ENCODE measurements at places on chromosomes 5 and 9.

- no peak for DNase-seq
Measured at GRCh38 chr5:179149278-179149677, 89.1 kb downstream of the ZNF354C start.

GRCh38 chr5:136314302-136314701 lies 51.0 kb downstream of the TRPC7 start:
- DNase-seq = no peak

DNA sequence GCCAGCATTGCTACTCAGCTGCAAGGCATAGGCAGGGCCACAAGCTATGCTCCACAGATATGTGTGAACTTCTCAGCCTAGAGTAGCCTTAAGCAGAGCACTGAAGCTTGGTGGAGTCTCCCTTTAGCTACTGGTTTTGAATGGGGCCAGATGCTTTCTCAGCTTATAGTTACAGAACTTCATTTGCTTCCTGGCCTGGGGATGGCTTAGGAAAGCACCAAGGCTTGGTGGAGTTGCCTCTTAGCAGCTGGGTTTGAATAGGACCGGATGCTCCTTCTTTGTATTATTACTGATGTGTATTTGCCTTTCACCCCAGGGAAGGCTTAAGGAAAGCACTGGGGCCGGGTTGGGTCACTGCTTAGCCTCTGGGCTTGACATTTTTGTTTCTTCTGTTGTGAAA lies 497.8 kb upstream of the SEMA6A start:
- no peak for DNase-seq

- no peak for DNase-seq
Measured at GRCh38 chr9:20662156-20662555, 21.9 kb upstream of the FOCAD start.

DNA sequence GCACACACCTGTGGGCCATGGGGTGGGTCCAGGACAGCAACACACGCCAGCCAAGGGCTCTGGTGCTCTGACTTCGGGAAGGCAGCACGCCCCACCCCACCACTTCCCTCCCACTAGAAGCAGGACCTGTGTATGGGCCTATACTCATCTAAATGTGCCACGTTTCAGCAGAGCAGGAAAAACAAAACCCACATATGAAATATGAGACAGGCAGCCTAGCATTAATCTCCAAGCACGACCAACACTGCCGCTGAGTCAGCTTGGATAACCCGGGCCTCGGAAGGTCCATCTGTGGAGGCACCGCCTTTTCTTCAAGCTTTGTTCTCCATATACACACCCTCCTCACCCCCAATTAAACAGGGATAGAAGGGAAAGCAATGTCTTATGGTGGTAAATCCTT lies 203.1 kb downstream of the ROR2 start:
- no peak for DNase-seq

GRCh38 chr9:119951090-119951489 lies 581.9 kb upstream of the BRINP1 start:
- no peak for DNase-seq

DNA sequence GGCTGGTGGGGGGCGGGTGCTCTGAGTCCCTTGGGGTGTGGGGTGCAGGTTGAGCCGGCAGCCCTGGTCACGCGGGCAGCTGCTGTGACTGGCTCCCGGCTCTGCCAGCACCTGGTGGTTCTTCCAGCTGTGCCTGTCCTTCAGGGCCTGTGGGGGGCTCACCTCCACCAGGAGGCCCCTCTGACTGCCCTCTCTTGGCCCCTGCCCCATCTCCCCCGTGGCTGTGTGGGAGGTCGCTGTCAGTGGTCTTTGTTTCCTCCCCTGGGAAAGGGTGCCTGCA lies 3.3 kb downstream of the RXRA start:
- no peak for DNase-seq

DNA sequence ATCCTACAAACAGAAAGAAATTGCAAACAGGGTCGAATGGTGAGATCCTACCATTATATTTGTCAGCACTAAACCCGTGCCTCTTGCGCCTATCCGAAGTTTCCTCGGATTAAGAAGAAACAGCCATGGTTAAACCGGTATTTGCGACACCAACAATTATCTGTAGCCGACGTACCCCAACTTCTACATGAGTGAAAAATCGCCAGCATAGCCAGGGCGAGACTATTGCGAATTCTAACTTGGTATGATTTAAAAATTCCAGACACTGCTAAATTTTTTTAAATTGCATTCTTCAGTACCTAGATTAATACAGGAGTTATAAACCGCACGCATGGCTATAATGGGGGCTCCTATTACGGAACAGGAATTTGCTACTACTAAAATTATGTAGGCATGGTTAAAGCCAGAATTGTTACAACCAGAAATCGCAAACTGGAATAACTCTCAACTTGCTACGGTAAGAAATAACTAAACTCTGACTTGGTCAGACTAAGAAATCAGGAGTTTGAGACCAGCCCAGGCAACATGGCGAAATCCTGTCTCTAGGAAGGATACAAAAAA lies 25.3 kb upstream of the ANXA2R start:
- no peak for DNase-seq

DNA sequence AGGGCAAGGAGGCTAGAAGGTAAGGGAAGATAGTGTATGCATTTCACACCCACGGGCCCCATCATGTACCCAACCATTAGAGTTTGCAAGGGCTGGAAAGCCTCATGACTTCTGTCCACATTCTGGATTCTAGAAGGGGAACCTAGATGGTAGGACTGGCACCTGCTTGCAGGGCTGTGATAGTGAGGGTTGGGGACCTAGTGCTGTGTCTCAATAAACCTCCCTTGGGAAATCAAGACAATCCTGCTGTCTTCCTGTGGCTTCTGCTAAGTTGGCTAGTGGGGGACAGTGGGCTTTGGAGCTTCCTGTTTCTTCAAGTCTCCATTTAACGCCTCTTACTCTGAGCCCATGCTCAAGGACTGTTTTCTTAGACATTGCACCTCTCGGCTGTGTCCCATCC lies 43.6 kb upstream of the SYNPO start:
- DNase-seq = no peak

DNA sequence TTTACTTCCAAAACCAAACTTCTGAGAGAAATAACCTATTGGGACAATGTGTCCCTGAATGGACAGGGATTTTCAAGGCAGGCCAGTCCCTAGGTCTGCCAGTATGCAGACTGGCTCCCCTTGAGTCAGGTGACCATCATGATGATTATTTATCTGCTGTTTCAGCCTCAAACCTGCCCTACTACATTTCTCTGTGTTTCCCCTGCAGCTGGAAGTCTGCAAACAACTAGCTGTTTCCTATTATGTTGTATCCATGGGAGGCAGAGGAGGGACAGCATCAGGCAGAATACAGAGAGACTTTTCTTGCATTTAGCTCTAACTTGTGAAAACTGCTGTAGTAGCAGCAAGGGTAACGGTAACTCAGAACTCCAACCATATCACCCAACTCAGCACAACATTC lies 36.2 kb upstream of the IFNK start:
- DNase-seq = no peak

DNA sequence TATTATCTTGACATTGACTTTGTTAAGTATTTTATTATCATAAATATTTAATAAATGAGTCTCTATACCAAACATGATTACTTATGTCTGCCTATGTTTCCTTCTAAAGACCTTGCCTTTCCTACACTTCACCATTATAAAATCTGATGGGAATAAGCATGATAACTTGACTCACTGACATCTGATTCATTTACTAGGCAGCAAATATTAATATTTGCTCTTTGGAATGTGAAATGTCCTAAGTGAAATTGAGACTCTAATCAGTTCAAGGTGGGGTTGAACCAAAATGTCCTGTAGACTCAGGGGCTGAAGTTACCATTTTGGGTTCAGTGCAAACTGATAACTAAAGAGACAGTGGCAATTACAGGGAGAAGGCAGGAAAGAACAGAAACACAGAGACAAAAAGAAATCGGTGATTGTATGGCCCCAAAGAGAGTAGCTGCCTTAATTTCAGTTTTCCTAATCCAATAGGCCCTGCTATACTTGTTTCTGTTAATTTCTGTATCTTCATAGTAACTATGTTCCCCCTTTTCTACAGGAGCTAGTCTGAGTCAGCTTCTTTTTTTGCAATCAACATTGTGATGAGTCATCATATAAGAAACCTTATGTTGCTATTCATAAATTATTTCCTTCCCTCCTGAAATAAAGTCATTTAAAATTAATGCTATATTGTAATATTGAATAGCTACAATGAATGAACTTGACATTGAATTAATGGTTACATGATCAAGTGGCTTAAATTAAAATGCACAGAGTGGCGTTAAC lies 296.8 kb downstream of the PDE4D start:
- no peak for DNase-seq

GRCh38 chr9:14441976-14442651 lies 128.2 kb upstream of the NFIB start:
- DNase-seq = no peak

DNA sequence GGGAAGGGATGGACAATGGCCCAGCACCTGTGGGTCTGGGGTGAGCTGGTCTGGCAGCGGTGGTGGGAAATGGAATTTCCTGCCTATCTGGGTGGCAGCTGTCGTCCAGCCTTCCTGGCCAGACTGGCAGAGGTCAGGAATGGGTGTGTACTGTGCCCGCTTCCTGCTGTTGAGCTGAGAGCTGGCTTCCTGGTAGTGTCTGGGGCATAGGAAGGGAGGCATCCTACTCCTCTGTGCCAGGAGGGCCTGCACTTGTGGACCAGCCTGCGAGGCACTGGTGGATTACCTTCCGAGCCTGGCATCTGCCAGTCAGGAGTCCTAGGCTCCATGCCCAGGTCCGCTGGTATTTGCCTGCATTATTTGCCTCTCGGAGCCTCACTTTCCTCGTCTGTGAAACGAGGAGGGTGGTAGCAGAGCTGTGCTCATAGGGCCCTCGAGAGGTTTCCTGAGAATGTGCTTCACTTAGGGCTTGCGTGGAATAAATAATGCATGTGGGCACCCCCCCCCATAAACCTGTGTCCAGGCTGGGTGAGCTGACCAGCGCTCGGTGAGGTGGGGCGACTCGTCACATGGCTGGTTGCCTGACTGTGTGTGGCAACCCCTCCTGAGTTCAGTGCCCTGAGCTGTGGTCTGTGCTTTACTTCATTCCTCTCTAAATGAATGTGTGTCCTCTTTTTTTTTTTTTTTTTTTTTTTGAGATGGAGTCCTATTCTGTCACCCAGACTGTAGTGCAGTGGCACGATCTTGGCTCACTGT lies 47.7 kb downstream of the HMCN2 start:
- no peak for DNase-seq

DNA sequence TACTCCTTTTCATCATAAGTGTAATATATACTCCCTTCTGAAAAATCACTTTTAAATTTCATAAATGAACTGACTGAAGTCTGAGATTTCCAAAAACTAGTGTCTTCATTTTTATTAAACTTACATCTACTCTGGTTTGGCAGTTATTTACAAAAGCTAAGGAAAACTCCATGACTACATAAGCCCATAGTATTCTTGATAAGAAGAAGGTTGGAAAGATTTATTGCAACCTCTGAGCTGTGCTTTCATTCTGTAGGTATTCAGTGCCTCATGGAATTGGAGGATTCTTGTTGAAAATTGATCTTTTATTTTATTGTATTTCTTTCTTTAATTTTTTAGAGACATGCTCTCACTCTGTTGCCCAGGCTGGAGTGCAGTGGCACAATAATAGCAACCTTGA lies 41.7 kb downstream of the GNAQ start:
- DNase-seq = no peak

GRCh38 chr9:131697097-131697496 lies 42.8 kb downstream of the RAPGEF1 start:
- no peak for DNase-seq

DNA sequence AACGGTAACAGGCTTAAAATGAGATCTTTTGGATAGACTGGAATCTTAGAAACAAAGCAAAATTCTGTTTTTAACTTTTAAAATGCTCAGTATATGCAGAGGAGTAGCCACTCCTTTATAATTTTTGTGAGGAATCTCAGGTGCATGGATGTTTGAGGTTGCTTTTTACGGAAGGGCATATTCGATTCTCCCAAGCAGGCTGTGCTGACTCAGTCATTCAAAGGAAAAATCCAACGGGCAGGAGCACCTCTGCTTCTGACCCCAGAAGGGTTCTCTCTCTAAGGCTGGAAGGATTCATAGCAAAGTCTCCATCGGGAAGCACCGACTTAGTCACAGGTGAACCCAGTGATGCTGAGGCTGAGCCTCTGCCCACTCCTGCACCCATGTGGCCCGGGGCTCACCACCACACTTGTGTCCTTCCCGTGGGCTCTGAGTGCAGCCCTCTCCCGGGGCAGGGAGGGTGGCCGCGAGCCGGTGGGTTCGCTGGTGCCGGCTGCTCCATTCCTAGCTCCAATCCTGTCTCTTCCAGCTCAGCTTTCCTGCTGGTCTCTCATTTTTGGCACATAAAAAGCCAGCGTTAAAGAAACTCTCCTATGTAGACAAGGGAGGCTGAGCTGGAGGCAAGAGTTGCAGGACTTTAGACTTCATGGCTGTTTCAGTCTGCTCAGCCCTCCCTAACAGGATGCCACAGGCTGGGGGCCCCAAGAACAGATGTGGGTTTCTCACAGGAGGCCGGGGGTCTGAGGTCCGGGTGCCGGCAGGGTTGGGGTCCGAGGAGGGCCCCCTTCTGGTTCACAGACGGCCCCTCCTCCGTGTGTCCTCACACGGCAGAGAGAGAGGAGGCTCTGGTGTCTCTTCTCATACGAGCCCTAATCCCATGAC lies 135.6 kb upstream of the LPCAT1 start:
- DNase-seq = no peak

DNA sequence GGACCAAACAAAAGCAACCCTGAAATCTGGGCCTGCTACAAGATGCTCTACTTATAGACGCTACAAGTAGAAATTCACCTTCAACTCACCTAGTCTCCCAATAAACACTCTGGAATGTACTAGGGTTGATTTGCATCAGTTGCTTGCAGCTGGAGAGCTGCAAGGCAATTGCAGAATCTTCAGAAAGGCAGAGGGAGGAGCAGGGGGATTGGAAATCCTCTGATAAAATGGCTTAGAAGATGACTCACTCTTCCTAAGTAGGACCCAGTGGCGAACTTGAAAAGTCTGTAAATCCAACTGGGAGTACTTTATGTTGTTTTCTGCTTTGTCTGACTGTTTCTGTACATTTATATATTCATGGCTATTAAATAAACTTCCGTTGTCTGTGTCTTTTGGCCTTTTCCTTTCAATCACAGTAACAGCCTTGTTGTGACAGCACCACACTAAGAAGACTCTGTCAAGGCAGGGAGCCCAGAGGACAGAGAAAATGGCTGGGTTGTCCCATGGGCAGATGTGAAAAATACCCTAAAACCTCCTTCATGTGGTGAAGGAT lies 14.7 kb upstream of the MLLT3 start:
- DNase-seq = no peak

GRCh38 chr5:16660982-16661381 lies 44.2 kb upstream of the RETREG1 start:
- no peak for DNase-seq

DNA sequence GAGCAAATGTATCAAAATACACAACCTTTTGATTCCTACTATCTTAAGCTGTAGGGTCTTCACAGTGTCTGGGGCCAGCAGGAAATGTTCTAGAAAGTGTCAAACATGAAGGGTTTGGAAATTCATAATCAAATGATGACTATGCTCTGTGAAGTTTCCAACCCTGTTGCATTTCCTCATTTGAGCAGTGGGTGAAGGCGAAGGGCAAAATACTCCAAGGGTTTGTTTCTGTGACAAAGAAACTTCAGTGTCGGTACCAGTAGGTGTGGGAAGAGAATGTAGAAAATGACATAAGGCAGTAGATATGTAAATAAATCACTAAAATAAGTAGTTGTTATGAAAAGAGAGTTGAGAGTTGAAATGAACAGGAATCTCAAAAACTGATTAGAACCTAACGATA lies 576 bp downstream of the ALDOB start:
- no peak for DNase-seq
